ENCODE measurements at places on chromosomes 12 and 14. TPM values are rescaled to one million over a fixed set of nuclear protein-coding genes. Genes with fewer than 3 reads are reported as not detected.

DNA sequence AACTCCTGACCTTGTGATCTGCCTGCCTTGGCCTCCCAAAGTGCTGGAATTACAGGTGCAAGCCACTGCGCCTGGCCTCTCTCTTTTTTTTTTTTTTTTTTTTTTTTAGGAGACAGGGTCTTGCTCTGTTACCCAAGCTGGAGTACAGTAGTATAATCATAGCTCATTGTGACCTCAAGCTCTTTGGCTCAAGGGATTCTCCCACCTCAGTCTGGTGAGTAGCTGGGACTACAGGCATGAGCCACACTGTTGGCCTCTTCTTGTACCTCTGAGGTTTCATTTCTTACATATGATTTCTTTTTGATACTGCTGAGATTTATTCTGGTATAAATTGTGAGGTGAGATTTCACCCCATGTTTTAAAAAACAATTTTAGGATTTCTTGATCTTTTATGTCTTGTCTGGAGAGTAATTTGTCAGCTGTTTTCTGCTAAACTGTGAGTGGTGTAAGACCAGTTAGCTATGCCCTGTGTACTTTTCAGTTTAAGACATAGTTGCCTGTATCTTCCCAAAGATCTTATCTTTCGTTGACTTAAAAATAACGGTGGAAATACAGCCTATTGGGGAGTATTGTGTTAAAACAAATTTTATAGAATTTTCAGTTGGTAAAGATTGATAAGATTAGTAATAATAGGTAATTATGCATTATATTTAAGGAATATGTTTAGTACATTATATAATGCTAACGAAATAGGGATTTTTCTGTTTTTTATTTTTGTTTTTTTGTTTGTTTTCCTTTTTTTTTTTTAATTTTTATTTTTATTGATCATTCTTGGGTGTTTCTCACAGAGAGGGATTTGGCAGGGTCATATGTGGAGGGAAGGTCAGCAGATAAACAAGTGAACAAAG is 31.7 kb downstream of the WDR20 start:
- H3K4me3 ChIP-seq, result no peak overlapping the region
- no peak for DNase-seq
- H3K27ac ChIP-seq, result no peak overlapping the region
- H3K36me3 ChIP-seq, result peaks cover 6% of the 10 kb centered on the region
- peaks cover 23% of the 10 kb centered on the region for H3K4me1 ChIP-seq
- no peaks in the 10 kb centered on the region for H3K27me3 ChIP-seq

- H3K36me3 ChIP-seq, result peaks cover 5% of the 10 kb centered on the region
- peak overlapping the region; percentile 52 for H3K27ac ChIP-seq
- no peak for DNase-seq
- H3K4me1 ChIP-seq, result no peaks in the 10 kb centered on the region
Observed at GRCh38 chr14:68865542-68865941, 72.7 kb upstream of the ZFP36L1 start.

DNA sequence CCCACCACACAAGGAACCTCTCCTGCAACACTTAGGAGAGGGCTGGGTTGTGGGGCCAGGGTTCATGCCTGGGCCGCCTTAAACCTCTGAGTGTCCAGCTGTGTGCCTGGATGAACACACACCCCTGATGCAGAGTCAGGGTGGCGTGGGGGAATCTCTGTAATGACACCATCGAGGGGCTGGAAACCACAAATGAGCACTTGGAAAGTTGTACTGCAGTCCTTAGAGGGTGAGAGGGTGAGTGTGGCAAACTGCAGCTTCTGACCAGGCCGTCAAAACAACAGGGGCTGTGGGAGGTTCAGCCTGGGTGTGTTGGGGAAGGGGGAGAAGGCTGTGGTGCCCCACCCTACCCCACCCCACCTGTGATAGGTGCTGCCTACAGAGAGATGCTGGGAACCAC is 12.4 kb upstream of the KRT5 start:
- H3K4me1 ChIP-seq, result no peaks in the 10 kb centered on the region
- no peak overlapping the region for H3K27ac ChIP-seq
- peaks cover 15% of the 10 kb centered on the region for H3K27me3 ChIP-seq
- no peak overlapping the region for H3K4me3 ChIP-seq
- DNase-seq, result no peak

The ADAMTS20 gene
- 0.33 TPM for total RNA-seq

DNA sequence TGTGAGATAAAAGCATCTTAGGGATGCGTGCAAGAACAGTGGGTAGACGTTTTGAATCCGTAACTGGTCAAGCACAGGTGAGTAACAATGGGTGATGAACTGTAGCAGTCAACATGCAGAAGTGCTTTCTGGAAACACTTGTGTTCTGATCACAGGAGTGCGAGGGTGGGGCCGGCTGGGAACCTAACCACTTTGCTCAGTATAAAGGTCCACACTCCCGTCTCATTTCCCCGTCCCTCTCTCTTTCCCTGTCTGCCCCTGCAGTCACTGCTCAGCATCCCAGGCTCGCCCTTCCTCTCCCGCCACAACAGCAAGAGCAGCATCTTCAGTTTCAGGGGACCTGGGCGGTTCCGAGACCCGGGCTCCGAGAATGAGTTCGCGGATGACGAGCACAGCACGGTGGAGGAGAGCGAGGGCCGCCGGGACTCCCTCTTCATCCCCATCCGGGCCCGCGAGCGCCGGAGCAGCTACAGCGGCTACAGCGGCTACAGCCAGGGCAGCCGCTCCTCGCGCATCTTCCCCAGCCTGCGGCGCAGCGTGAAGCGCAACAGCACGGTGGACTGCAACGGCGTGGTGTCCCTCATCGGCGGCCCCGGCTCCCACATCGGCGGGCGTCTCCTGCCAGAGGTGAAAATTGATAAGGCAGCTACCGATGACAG is 127.1 kb downstream of the FIGNL2 start:
- H3K27ac ChIP-seq, result no peak overlapping the region
- peaks cover 4% of the 10 kb centered on the region for H3K36me3 ChIP-seq
- peaks cover 19% of the 10 kb centered on the region for H3K27me3 ChIP-seq
- H3K4me1 ChIP-seq, result no peaks in the 10 kb centered on the region
- DNase-seq, result peak; percentile 28

The HNF1A gene
- 15.1 TPM for total RNA-seq

- H3K4me3 ChIP-seq, result no peak overlapping the region
- H3K27ac ChIP-seq, result no peak overlapping the region
- H3K27me3 ChIP-seq, result no peaks in the 10 kb centered on the region
- no peaks in the 10 kb centered on the region for H3K36me3 ChIP-seq
- DNase-seq, result no peak
Observed at GRCh38 chr12:84793558-84794367, 118.8 kb downstream of the SLC6A15 start.

DNA sequence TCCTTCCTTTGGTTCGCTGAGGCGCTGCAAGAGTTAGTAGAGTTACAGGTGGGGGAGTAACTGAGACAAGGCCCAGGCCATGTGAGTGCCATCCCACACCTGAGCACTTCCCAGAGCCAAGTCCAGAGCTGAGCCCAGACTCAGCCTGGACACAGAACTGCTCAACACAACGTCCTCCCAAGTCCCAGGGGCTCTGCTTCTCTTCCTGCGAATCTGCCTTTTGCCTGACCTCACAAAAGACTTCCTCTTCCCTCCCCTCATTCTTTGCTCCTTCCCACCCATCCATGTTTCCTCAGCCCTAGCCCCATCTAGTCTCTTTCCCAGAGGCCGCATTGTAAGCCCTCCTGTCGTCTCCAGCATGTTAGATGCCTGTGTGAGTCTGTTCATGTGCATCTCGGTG is 16.6 kb upstream of the MCRS1 start:
- DNase-seq, result no peak
- peak overlapping the region; percentile 63 for H3K27ac ChIP-seq

The CEBPE gene
- total RNA-seq, result not detected

GRCh38 chr12:80627782-80628181 is 79.7 kb upstream of the MYF6 start:
- H3K4me1 ChIP-seq, result peaks cover 8% of the 10 kb centered on the region
- H3K4me3 ChIP-seq, result no peak overlapping the region
- H3K27ac ChIP-seq, result no peak overlapping the region
- no peaks in the 10 kb centered on the region for H3K36me3 ChIP-seq

DNA sequence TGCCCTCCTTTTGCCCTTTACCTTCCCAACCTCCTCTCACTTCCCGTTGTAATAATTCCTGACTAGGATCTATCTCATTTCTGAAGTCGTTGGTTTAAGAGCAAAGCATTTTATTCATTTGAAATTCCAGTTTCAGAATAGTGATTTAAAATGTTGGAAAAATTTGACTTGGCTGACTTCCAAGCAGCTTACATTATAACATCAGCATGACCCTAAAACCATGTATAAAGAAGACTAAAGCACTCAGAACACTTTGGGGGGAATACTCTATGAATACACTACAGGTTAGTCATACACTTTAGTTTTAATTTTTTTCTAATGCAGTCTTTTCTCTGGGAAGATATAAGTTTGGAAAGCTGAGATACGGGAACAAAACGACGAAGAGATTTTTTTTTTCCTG is 161.1 kb downstream of the BTG1 start:
- no peak overlapping the region for H3K27ac ChIP-seq
- DNase-seq, result no peak
- H3K27me3 ChIP-seq, result no peaks in the 10 kb centered on the region
- peaks cover 18% of the 10 kb centered on the region for H3K4me1 ChIP-seq

DNA sequence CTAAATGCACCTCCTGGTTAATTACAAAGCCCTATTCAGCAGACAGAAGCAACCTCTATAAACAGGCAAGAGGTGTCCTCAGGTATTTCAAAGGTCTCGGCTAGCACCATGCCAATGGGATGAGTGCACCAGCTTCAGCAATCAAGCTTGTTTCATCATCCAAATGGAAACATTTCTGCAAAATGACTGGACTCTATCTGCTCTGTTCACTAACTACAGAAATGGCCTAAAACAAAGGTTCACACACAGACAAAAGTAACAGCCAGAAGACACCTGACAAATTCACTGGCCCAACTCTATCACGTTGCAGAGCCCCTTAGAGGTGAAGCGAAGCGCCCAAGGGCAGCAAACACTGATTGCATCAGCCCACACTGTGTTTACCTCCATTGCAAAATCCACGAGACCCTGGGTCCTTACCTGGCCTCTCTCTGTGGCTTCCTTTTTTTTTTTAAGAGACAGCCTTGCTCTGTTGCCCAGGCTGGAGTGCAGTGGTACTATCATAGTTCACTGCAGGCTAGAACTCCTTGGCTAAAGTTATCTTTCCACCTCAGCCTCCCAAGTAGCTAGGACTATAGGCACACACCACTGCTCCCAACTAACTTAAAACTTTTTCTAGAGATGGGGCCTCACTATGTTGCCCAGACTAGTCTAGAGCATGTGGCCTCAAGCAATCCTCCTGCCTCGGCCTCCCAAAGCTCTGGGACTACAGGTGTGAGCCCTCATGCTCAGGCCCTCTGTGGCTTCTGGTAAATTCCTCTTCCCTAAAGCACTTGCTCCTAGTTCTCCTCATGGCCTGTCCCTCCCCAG is 8.5 kb upstream of the SYNE3 start:
- no peak overlapping the region for H3K4me3 ChIP-seq
- H3K27me3 ChIP-seq, result peaks cover 1% of the 10 kb centered on the region
- DNase-seq, result no peak
- no peaks in the 10 kb centered on the region for H3K36me3 ChIP-seq

DNA sequence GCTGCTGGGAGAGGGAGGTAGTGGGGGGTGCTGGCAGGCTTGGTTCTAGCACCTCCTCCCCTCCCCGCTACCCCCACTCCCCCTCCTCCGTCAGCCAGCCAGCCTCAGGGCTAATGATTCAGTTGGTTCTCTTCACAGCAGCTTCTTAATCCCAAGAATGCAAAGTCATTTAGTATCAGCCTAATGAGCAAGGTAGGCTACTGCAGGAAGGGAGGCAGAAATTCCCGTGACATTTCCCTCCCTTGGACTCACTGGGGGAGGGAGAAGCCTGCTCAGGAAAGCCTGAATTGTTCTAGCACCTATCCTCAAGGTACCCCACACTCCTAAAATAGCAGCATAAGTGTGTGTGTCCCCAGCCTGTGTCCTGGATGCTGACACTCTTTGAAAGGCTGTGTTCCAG is 29.8 kb downstream of the ITPK1 start:
- no peak overlapping the region for H3K4me3 ChIP-seq
- peak overlapping the region; percentile 83 for H3K27ac ChIP-seq
- no peaks in the 10 kb centered on the region for H3K36me3 ChIP-seq
- no peaks in the 10 kb centered on the region for H3K27me3 ChIP-seq
- no peak for DNase-seq

GRCh38 chr12:76863837-76864236 is 15.0 kb downstream of the CSRP2 start:
- peaks cover 26% of the 10 kb centered on the region for H3K36me3 ChIP-seq
- peak overlapping the region; percentile 0 for H3K27ac ChIP-seq
- H3K4me1 ChIP-seq, result peaks cover 13% of the 10 kb centered on the region
- H3K4me3 ChIP-seq, result no peak overlapping the region

DNA sequence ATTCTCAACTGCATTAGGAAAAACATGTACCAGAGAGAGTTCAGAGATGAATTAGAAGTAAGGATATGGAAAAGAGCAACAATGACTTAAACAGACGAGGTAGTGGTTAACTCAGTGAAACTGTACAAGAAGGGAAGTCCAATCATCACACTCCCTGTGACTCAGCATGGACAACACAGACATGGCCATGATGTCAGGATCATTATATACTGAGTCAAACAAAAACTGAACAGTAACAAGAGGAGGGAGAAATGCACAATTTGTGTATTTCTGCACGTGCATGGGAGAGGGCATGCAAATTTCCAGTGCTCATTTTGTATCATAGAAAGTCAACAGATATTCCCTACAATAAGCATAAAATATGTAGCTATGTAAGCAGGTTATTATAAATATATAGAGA is 1037.8 kb downstream of the BCL11B start:
- no peak for DNase-seq
- no peaks in the 10 kb centered on the region for H3K36me3 ChIP-seq

DNA sequence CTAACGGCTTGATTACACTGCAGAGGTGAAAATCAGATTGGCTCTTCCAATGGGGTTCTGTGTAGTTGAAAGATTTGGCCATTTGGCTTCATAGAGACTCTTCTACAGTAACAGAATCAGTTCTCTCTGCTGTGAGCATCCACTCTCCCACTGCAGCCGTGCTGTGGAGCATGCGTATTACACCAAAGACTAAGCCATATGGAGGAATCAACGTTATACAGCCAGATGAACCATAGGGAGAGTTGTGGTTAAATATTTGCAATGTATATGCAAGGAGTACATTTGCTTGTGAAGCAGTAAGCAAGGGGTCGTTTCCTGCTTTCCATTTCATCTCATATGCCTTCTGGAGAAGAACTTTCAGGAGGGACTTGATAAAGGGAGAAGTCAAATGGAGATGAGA is 331.1 kb upstream of the FKBP4 start:
- H3K4me3 ChIP-seq, result no peak overlapping the region
- H3K27me3 ChIP-seq, result peaks cover 39% of the 10 kb centered on the region
- no peak for DNase-seq

- H3K4me1 ChIP-seq, result no peaks in the 10 kb centered on the region
- no peak overlapping the region for H3K27ac ChIP-seq
- H3K4me3 ChIP-seq, result no peak overlapping the region
- no peaks in the 10 kb centered on the region for H3K27me3 ChIP-seq
- DNase-seq, result no peak
Observed at GRCh38 chr14:105867961-105868599, 341.7 kb downstream of the TMEM121 start.

- H3K27me3 ChIP-seq, result peaks cover 29% of the 10 kb centered on the region
- no peak overlapping the region for H3K27ac ChIP-seq
Observed at GRCh38 chr12:98745578-98746391, 100.7 kb downstream of the APAF1 start.

The ZNF891 gene
- total RNA-seq, result 6.8 TPM

GRCh38 chr12:128267131-128267622 is at the start of gene TMEM132C:
Gene TMEM132C, plus strand, starts transcription at chr12:128267170. Its CDS starts 233 bp downstream, at chr12:128267403.
- peaks cover 42% of the 10 kb centered on the region for H3K27me3 ChIP-seq
- no peak for DNase-seq
- H3K4me3 ChIP-seq, result peak within 1 kb of the TSS; percentile 56

Measured in progenitor cell of endocrine pancreas (in vitro differentiated cells).